ENCODE measurements at places on chromosomes 1 and 21.
A peak's percentile ranks its signal among the peaks of the same experiment; 100 is the strongest.

DNA sequence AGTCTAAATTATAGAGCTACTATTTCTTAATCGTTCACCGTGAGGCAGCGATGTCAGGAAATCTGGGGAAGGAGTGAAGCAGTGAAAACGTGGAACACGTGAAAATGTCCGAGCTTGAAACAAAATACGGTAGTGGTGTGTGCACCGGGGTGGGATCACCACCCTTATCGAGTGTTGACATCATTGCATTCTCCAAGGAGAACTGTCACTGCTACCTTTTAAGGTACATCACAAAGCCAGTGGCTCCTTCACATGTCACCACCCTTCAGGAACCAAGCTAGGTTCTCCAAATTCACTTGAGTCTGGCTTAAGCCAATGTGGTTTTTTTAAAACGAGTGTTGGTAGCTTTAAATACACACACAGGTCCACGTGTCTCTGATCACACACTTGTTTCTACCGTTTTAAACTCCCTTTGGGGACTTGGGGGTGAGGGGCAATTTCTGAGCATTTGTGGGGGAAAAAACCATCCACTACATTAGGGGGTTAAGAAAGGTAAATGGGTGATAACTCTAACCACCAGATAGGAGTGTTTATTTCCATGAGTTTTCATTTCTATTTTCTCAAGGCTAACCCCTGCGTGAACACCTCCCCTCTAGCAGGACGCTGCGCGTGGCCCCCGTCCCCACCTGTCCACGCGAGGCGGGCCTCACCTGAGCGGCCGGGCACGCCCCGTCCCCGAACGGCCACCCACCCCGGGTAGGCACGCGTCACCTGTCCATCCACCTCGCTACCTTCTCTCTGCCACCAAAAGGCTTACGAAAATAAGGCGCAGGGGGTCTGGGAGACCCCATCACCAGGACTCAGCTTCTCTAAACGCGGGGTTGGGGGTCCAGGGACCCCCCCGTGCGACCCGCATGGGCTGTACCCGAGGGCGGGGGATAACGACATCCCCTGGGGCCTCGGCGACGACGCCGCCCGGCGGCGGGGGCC, 978 bp downstream of the PRDM15 start:
- peak; percentile 65 for DNase-seq

DNA sequence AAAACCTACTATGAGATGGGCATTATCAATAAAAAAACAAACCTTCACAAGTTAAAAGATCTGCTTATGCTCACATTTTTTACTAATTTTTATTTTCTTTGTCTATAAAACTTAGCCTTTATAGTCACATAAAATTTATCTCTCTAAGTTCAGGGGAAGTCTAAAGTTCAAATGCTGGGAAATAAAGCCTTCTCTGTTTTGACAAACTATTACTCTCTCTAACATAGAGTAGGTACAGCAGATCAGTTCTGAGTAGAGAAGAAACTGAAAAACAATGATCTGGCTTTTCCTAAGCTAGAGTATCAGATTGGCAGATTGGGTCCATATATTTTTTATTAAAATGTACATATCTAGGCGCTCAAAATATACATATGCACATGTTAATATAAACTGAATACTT, 31.2 kb downstream of the C1orf141 start:
- no peak for DNase-seq

DNA sequence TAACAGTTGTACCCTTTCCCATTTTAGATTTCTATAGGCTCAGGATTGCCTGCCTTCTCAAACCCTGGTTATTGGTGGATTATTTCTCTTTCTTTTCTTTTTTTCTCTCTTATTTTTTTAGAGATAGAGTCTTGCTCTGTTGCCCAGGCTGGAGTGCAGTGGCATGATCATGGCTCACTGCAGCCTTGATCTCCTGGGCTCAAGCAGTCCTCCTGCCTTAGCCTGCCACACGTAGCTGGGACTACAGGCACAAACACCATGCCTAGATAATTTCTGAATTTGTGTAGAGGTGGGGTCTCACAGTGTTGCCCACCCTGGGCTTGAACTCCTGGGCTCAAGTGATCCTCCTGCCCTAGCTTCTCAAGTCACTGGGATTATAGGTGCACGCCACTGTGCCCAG, 58.8 kb downstream of the UCK2 start:
- DNase-seq: no peak

- no peak for DNase-seq
These were observed 260.7 kb upstream of the CSF3R start for GRCh38 chr1:36743286-36744005.

DNA sequence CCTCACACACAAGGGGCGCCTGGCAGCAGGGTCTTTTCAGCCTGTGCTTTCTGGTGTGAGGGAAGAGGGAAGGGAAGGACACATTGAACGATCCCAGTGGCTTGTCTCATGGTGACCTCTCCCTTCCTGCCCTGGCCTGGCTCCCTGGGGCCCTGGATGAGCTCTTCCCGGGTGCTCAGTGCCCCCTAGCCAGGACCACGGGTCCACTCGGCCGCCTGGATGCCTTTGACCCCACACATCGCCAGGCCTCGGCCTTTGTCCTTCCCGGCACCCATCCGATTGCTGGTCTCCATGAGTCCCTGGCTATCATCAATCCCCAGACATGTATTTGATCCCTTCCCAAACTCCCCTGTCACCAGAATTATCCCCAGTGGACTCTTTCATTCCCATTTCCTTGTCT, 6.0 kb upstream of the TFF3 start:
- DNase-seq: no peak

DNA sequence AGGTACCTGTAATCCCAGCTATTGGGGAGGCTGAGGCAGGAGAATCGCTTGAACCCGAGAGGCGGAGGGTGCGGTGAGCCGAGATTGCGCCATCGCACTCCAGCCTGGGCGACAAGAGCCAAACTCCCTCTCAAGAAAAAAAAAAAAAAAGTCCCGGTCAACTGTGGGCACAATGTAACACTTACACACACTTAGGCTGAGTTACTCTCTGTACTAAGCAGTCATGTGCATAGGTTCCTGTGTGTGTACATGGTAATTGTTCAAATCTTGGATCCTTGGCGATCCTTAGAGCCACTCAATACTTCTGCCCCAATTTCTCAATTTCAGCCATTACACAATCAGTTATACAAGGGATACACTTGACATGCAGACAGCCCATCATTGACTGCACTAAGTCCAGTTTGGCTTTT, 11.6 kb downstream of the SDCCAG8 start:
- DNase-seq: peak; percentile 58

- DNase-seq: no peak
These were observed 22.8 kb downstream of the RNF223 start for GRCh38 chr1:1051127-1051810.

Measured in cardiac fibroblast (primary cell).